ENCODE measurements at places on chromosomes 6 and 20.

DNA sequence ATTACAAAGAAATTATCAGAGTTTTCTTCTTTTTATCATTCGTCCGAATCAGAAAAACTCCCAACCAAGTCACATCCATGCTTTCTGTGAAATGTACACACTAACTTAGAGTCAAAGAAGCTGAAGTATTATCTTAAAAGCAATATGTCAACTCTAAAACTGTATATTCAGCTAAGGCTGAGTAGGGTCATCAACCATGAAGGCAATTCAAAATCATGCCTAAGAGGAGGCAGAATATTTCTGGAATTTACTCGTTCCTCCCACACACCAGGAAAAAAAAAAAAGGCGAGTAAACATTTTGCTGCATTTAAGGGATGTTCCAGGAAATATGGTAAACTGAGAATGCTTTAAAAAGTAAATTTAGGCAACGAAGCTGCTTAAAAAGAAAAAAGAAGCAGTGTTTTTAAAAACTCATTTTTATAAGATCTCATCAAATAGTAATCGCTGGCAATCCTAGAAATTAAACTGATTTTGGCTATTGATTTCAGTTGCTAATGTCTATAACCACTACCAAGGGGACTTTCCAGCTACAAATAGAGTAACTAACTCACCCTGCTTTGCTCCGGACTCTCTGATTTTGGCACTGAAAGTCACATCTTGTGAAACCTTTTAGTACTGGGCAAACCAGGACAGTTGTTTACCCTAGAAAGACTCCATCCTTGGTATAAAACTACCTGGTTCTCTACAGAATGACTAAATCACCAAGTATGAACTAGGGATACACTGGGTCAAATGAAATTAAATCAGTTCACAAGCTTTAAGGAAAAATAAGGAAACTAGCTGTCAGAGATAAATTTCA is 82.8 kb downstream of the MBOAT1 start:
- no peaks in the 10 kb centered on the region for H3K27me3 ChIP-seq
- no peak for DNase-seq
- H3K4me1 ChIP-seq = peaks cover 27% of the 10 kb centered on the region
- peaks cover 4% of the 10 kb centered on the region for H3K36me3 ChIP-seq
- H3K4me3 ChIP-seq = no peak overlapping the region

- no peak for DNase-seq
- H3K27ac ChIP-seq = no peak overlapping the region
- H3K27me3 ChIP-seq = no peaks in the 10 kb centered on the region
- peaks cover 1% of the 10 kb centered on the region for H3K4me1 ChIP-seq
- H3K36me3 ChIP-seq = peaks cover 16% of the 10 kb centered on the region
Measured at GRCh38 chr6:16483315-16483875, 245.0 kb downstream of the GMPR start.

DNA sequence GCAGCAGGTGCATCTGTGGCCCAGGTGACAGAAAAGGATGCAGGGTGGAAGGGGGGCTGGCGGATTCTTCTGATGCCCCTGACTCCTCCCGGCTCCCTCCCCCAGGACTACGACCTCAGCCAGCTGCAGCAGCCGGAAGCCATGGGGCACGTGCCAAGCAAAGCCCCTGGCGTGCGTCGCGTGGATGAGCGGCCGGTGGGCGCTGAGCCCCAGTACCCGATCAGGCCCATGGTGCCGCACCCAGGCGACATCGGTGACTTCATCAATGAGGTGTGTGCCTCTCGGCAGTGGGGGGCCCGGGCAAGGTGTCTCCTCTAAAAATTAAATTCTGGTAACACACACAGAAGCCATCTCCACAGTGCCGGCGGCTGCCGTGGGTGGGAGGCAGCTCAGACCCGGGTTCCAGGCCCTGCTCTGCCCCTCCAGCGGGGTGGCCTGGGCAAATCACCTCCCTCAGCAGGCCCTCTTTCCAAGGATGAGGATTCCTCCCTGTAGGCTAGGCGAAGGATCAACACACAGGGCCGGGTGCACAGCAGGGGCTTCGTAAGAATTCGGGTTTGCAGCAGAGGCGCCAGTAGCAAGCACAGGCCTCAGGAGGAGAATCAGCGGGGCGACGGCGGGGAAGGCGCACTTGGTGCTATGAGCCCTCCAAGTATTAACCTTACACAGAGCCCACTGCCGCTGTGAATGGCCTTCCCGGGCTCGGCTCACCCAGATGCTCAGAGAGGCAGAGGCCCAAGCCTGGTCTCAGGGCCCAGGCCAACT is 131.5 kb downstream of the TAF4 start:
- peak; percentile 5 for DNase-seq
- H3K27me3 ChIP-seq = peaks cover 57% of the 10 kb centered on the region
- H3K36me3 ChIP-seq = no peaks in the 10 kb centered on the region
- H3K4me1 ChIP-seq = no peaks in the 10 kb centered on the region

DNA sequence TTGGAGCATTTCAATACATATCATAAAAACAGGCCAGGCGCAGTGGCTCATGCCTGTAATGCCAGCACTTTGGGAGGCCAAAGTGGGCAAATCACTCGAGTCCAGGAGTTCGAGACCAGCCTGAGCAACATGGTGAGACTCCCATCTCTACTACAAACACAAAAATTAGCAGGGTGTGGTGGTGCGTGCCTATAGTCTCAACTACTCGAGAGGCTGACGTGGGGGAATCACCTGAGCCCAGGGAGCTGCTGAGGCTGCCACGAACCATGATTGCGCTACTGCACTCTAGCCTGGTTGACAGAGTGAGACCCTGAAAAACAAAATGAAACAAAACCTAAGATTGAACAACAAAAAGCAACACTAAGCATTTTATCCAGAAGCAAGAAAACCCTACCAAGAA is 47.2 kb downstream of the BACH2 start:
- no peaks in the 10 kb centered on the region for H3K36me3 ChIP-seq
- no peaks in the 10 kb centered on the region for H3K4me1 ChIP-seq
- H3K27ac ChIP-seq = no peak overlapping the region
- H3K27me3 ChIP-seq = no peaks in the 10 kb centered on the region
- H3K4me3 ChIP-seq = no peak overlapping the region

DNA sequence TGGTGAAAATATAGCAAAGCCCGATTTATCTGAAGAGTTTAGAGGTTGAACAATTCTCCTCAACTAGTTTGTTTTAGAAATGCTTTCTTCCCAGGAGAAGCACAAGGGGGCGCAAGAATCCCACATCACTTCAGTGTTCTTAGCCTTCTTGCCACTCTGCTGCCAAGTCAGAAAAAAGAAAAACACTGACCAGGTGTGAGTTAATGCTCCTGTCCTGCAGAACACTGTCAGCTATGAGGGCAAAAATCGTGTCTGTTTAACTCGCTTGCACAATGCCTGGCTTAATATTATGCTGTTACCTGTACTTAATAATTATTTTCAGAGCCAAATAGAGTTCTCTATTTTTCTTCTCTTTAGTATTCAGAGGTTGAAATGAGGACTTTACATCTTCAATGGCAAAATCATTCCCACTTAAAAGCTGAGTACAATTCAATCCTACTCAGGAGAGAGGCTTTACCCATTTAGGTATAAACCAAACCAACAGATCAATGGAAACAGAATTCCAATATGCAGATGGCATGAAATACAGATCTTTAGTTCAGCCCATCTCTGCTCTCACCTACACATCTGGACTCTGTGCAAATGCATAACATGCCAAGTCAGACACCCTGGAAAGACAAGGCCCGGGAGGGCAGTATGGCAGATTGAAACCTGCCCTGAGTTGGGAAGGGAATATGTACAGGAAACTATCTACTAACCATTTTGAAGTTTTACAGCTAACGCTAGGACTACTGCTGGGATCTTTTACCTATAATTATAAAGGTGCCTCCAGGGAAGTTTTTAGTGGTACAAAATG is 71.4 kb upstream of the TULP1 start:
- no peak overlapping the region for H3K4me3 ChIP-seq
- H3K4me1 ChIP-seq = peaks cover 57% of the 10 kb centered on the region
- DNase-seq = no peak
- H3K36me3 ChIP-seq = peaks cover 82% of the 10 kb centered on the region
- no peaks in the 10 kb centered on the region for H3K27me3 ChIP-seq

DNA sequence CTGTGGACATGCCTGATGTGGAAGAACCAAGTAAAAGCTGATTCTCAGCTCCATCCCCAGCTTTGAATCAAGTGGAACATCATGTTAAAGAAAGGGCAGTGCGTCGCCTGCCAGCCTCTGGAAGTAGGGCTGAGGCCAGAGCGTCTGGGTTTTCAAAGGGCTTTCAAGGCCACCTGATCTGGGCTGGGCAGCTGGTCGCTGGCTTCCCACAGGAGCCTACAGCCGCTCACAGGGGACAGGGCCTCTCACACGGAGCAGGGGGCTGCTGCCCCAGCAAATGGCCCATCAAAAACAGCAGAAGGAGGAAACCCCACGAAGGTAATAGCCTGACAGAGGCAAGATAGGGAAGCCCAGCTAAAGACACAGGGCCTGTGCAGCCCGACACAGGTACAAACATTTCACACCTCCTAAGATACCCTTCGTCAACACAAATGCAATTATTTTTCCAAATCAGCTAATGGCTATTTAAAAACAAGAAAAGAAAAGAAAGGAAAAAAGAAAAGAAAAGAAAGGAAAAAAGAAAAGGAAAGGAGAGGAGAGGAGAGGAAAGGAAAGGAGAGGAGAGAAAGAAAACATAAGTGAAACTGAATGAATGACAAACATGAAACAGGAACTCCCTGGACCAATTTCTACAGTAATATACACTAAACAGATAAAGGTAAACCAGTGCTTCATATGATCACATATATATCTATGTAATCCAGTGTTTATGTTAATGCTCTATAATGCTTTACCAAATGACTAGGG is 24.8 kb downstream of the RRBP1 start:
- H3K27me3 ChIP-seq = no peaks in the 10 kb centered on the region
- no peak overlapping the region for H3K4me3 ChIP-seq
- no peak overlapping the region for H3K27ac ChIP-seq

GRCh38 chr6:150898399-150899170 is 33.1 kb downstream of the MTHFD1L start:
- no peak overlapping the region for H3K27ac ChIP-seq
- peaks cover 10% of the 10 kb centered on the region for H3K4me1 ChIP-seq
- H3K4me3 ChIP-seq = no peak overlapping the region
- no peaks in the 10 kb centered on the region for H3K27me3 ChIP-seq
- DNase-seq = no peak

DNA sequence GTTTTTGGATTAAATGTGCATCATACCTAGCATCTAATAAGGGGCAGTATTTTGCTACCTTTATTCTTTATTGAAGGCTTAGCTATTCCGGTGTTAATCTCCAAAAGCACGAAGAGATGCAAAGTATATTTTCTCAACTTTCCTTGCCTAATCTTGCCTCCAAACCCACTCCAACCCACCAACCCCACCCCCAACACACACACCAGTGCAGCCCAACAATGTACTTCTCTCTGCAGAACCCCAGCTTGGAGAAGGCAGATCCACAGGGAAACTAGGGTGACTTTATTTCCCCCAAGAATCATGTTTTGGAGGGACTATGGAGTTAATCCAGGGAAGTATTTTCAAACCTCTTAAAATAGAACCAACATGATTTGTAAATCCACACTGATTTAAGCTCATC is 73.6 kb downstream of the ZMYND8 start:
- no peak for DNase-seq
- H3K27ac ChIP-seq = no peak overlapping the region
- H3K36me3 ChIP-seq = peaks cover 94% of the 10 kb centered on the region
- H3K27me3 ChIP-seq = no peaks in the 10 kb centered on the region
- no peak overlapping the region for H3K4me3 ChIP-seq

DNA sequence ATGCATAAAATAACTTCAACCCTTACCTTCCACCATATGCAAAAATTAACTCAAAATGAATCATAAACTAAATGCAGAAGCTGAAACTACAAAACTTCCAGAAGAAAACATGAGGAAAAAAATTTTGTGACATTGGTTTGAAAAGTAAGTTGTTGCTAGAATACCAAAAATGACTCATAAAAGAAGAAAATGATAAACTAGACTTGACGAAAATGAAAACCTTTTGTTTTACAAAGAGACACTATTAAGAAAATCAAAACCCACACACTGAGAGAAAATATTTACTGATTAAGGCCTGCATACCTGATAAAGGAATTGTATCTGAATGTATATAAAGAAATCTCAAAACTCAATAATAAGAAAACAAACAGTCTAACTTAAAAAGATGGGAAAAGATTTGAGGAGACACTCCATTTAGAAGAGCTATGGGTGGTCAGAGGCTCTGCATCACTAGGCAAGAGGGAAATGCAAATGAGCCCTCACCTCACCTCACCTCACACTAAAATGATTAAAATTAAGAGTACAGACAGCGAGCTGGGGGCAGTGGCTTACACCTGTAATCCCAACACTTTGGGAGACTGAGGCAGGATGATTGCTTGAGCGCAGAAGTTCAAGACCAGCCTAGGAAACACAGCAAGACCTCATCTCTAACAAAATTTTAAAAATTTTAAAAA is 97.6 kb upstream of the CST7 start:
- no peak for DNase-seq
- H3K4me1 ChIP-seq = no peaks in the 10 kb centered on the region
- H3K27ac ChIP-seq = no peak overlapping the region
- no peak overlapping the region for H3K4me3 ChIP-seq

DNA sequence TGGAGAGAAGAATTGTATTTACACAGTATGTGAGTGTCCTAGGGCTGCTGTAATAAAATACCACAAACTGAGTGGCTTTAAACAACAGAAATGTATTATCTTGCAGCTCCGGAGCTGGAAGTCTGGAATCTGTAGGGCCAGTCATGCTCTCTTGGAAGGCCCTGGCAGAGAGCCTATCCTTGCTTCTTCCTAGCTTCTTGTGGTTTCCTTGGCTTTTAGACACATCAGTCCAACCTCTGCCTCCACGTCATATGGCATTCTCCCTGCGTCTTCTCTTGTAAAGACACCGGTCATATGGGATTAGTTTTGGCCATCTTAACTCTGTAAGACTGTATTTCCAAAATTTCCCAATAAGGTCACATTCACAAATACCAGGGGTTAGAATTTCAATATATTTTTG is 10.8 kb downstream of the FNDC1 start:
- no peaks in the 10 kb centered on the region for H3K36me3 ChIP-seq
- H3K27me3 ChIP-seq = peaks cover 54% of the 10 kb centered on the region
- no peak for DNase-seq
- H3K4me3 ChIP-seq = no peak overlapping the region
- no peak overlapping the region for H3K27ac ChIP-seq

DNA sequence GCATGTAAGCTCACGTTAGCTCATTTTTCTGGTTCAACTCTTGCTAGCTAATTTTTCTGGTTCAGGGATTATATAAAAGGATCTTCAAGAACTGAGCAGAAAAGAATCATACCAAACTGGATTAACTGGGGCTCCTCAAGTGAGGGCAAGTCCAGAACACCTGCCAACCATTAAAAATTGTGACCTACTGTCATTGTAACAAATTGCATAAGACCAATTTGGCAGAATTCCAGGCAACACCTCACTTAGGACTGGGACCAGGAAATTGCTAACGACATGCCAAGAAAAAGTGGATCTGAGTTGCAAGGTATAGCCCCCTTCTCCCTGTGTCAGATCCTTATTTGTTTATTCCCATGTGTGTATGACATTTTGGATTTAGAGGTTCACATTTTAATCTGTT is 216.6 kb downstream of the HIVEP2 start:
- H3K4me3 ChIP-seq = no peak overlapping the region
- H3K4me1 ChIP-seq = peaks cover 22% of the 10 kb centered on the region
- no peaks in the 10 kb centered on the region for H3K27me3 ChIP-seq
- no peaks in the 10 kb centered on the region for H3K36me3 ChIP-seq
- no peak overlapping the region for H3K27ac ChIP-seq
- DNase-seq = no peak

GRCh38 chr6:39061182-39061581 is 12.6 kb downstream of the GLP1R start:
- DNase-seq = no peak
- peaks cover 35% of the 10 kb centered on the region for H3K27me3 ChIP-seq
- H3K4me3 ChIP-seq = no peak overlapping the region

- H3K27ac ChIP-seq = no peak overlapping the region
- no peak for DNase-seq
- H3K36me3 ChIP-seq = no peaks in the 10 kb centered on the region
- peaks cover 17% of the 10 kb centered on the region for H3K4me1 ChIP-seq
- no peaks in the 10 kb centered on the region for H3K27me3 ChIP-seq
- no peak overlapping the region for H3K4me3 ChIP-seq
Measured at GRCh38 chr20:49727894-49728885, 14.5 kb upstream of the B4GALT5 start.
